Adipocyte (in vitro differentiated cells): ENCODE measurements at places on chromosomes 1 and 21.

- no peak for DNase-seq
These were observed 36.0 kb upstream of the SSBP3 start for GRCh38 chr1:54442185-54442584.

DNA sequence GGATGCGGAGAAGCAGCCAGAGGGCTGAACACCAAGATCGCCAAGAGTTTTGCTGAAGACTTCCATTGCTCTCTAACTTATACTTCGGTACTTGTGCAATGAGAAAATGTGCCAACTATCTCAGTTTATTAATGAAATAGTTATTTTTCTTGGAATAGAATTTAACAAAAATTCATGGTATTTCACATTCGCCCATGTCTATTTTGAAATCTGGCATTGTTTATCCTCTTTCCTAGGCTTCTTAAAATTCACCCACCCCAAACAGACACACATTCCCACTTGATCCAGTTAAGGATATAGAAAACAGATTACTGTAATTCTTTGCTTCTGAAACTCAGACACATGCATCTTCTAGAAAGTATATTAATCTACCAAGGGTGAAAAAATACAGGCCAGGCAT, 56.3 kb upstream of the ADAMTS5 start:
- DNase-seq = peak; percentile 6

DNA sequence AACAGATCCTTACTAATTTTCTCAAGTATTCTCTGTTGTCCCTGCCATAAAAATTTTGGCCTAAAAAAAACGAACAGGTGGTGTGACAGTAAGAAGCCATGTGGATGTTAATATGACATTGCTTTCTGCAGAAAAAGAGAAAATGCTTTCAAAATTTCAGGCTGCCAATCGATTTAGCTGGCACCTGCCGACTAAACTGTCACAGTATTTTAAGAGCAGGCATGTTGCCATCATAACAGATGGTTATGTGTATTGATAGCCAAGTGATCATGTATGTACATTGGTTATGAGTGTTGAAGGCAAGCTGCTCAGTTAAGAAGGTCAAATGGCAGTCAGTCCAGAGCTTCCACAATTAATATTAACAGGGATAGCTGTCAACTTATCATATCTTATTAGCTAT, 1017.0 kb downstream of the MRPL39 start:
- DNase-seq = no peak

DNA sequence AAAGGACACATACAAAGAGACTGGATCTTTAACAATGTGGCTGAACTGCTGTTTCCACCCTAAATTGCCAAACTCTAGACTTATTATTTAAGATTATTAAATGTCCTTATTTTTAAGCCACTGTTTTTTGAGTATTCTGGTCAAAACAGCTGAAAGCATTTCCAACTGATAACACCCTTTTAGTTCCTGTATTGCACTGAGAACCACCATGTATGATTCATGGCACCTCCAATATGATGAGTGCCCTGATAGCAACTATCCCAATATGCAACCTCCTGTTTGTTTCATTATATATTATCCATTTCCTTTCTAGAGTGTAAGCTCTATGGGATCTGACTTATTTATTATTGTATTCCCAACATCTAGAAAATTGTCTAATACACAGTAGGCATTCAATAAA, 269.4 kb downstream of the HHIPL2 start:
- DNase-seq = no peak

DNA sequence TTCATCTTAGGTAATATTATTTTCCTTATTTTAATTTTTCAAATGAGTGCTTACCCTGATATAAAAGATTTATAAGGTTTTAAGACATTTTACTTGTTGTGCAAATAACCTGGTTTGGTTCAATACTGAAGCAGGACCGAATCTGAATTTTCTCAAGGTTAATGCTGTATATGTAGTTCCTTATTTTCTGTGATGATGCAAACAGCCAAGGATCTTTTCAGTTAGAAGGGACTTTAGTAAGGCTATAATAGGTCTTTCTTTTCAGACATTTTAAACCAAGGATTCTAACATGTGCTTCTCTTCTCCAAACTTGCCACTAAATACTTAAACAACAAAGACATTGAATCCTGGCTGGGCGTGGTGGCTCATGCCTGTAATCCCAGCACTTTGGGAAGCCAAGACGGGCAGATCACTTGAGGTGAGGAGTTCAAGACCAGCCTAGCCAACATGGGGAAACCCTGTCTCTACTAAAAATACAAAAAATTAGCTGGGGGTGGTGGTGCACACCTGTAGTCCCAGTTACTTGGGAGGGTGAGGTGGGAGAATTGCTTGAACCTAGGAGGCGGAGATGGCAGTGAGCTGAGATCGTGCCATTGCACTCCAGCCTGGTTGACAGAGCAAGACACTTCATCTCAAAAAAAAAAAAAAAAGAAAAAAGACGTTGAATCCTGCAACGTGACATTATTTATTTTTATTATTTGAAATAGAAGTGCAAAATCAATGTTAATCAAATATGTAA, 3.2 kb upstream of the ARPC5 start:
- DNase-seq = no peak

- DNase-seq = no peak
These were observed 179.2 kb downstream of the ZNF281 start for GRCh38 chr1:200230671-200231070.

GRCh38 chr1:88897070-88897730, 5.8 kb upstream of the GTF2B start:
- no peak for DNase-seq
